Epithelial cell of proximal tubule (primary cell): ENCODE measurements at places on chromosomes 16 and 17. TPM values are rescaled to one million over a fixed set of nuclear protein-coding genes. Genes with fewer than 3 reads are reported as not detected.

The ABCC3 gene
- total RNA-seq: 6.3 and 6.6 TPM in 2 replicates

The OR3A3 gene
- not detected in 2 replicates for total RNA-seq

The BICDL2 gene
- 2.5 and 4.6 TPM in 2 replicates for total RNA-seq

The C16orf46 gene
- 0.22 and 0.35 TPM in 2 replicates for total RNA-seq

The GP1BA gene
- not detected in 2 replicates for total RNA-seq

The RUNDC3A gene
- 0.07 and 2.2 TPM in 2 replicates for total RNA-seq

The RAB37 gene
- total RNA-seq: 0.14 TPM in 1 of 2 replicates, not detected in the other

The HOXB1 gene
- total RNA-seq: not detected in 2 replicates

The KRTAP4-12 gene
- total RNA-seq: not detected in 2 replicates

The MYH13 gene
- total RNA-seq: not detected in 2 replicates

The SLX4 gene
- 6.6 and 6.9 TPM in 2 replicates for total RNA-seq

The SSTR5 gene
- not detected in 2 replicates for total RNA-seq

The OTOP3 gene
- total RNA-seq: not detected in 2 replicates

The AANAT gene
- total RNA-seq: not detected in 2 replicates

- DNase-seq: no peak
These were observed 489.0 kb downstream of the NPIPA7 start for GRCh38 chr16:16867973-16868372.

DNA sequence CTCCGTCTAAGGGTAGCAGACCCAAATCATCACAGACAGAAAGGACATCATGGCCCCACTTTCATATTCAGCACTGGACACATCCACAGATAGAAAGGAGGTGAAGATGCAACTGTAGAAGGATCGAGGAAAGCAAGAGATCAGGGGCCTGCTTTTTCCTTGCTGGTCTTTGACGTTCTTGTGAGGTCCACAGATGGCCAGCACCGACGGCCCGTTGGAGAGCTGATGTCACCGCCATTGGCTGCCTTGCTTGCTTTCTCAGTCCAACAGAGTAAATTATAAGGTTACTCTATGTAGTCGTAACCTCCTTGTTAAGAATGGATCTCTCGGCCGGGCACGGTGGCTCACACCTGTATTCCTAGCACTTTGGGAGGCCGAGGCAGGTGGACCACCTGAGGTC, 5.1 kb upstream of the RBFOX3 start:
- DNase-seq: no peak

GRCh38 chr17:65345261-65346005, 208.3 kb downstream of the RGS9 start:
- DNase-seq: no peak

DNA sequence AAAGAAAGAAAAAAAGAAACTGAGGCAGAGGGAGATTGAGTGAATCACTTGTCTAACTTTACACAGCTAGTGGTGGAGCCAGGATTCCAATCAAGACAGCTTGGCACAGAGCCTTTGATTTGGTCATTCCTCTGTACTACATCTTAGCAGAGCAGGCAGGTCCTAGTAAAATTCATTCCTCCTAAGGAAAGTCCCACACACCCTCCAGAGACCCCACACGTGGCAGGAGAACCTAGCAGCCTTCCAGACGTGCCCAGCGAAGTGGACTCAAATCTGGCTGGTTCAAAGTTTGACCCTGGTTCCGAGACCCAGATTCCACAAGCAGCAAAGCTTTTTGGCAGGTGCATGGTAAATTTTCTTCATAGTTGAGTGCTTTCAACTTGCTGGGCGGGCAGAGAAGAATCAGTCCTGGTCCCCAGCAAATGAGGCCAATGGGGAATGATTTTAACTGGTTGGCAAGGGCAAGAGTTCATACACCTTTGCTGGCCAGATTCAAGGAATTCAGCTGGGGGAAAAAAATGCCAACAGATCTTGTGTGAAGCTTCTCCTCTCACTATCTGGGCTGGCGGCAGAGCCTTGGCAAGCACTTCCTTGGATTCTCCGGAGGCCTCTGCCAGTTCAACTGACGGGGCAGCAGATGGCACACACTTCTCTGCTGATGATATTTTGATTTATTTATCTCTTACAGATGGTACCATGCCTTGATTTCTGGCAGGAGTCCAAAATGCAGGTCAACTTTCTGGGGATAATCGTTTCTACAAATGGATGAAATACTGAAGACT, 82.4 kb downstream of the GSG1L start:
- DNase-seq: no peak

- DNase-seq: no peak
These were observed 147.4 kb downstream of the CDK5R1 start for GRCh38 chr17:32634167-32634566.

GRCh38 chr16:51986301-51986700, 560.6 kb downstream of the TOX3 start:
- DNase-seq: no peak

- DNase-seq: no peak
These were observed 19.0 kb downstream of the LPCAT2 start for GRCh38 chr16:55527885-55528284.

DNA sequence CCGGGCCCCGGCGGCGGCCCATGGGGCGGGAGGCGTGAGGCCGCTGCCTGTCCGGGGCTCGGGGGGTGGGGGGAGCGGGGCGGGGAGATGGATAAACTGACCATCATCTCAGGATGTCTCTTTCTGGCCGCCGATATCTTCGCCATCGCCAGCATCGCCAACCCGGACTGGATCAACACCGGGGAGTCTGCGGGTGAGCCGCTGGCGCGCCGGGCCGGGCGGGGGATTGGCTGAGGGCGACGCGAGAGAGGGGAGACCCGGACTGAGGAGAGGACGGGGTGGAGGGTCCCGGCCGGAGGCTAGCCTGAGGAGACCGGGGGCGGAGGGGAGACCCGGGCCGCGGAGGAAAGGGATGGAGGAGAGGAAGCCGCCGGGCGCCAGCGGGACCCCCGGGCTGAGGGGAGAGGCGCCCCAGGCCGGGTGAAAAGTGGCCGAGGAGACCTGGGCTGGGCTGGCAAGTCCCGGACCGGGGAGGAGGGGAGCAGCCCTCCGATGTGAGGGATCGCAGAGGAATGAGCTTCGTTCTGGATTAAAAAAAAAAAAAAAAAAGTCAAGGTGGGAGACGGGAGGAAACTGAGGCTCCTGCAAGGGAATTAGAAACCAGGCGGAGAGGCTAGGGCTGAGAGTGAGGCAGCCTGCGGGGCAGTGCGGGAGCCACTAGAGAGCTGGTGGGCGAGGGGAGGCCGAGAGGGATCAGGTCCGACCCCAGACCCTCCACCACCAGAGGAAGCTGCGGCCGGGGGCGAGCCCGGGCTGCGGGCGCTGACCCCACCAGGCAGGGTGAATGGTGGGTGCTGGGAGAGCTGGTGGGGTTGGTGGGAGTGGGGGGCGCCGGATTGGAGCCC, 526 bp downstream of the MOSMO start:
- DNase-seq: no peak

GRCh38 chr17:45127207-45127547, 5.1 kb downstream of the PLCD3 start:
- no peak for DNase-seq

GRCh38 chr16:4370151-4370550, 1.5 kb upstream of the VASN start:
- no peak for DNase-seq

- no peak for DNase-seq
These were observed 74.6 kb upstream of the FAM20A start for GRCh38 chr17:68675723-68676122.

- DNase-seq: no peak
These were observed 706 bp downstream of the HLF start for GRCh38 chr17:55265311-55266021.

- DNase-seq: no peak
These were observed 676 bp upstream of the KRT13 start for GRCh38 chr17:41505809-41506767.

DNA sequence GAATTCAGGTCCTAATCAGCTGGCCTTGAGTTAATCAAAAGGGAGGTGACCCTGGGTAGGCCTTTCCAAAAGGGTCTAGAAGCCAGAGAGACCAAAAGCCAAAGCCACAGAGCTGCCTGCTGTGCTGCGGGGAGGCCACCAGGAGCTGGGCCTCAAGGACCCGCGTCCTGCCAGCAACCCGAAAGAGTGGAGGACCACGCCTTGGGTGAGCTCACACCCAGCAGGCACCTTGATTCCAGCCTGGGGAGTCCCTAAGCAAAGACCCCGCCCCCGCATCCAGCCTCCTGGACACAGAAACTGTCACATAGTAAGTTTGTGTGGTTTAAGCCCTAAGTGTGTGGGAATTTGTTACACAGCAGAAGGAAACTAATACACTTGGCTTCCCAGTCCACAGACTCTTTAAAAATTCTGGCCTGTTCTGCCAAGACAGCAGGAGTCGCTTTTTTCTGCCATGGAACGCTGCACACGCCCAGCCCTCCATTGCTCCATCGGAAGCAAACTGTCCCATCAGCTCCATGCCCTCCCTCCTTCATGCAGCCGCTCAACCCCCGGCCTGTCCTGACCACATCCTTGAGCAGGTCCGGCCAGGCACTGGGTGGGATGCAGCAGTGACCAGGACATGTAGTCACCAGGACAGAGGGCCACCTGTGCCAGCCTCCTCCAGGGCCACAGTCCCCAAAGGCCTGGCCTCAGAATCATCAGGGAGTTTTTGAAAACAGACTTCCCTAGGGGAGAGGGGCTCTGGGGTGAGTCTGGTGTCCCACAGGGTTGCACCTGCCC, 20.9 kb upstream of the RASD1 start:
- no peak for DNase-seq

DNA sequence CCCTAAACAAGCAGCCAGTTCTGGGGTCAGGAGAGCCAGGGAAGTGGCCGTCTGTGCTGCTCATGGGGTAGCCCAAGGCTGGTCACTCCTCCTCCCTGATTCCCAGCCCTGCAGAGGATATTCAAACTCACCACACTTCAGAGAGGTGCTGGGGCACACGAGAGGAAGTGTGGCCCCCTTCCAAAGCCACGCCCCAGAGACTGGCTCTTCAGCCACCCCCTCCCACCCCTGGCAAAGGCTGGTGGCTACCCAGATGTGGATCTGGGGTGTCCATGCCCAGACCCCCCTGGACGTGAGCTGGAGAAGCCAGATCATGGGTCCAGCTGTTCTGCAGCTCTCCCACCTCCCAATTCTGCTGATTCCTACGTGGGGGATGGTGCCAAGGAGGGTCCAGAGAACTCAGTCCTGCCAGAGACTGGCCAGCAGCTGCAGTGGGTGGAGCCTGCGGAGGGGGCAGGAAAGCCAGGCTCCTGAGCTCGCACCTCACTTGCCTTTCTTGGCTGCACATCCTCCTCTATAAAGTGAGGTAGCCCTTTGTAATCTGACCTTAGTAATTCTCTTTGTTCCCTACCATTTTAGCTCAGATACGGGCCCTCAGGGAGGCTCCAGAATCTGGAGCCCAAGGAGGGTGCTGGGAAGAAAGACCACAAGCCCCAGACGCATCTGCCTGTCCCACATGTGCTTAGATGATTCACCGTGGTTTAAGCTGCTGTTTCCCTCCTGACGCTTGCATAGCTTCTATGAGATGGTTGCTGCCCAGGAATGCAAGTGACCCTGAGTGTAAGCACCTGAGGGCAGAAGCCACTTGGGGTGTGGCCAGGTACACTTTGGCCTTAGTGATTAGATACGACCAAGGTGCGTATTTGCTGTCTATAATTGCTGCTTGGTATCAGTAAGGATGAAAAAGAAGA, 15.3 kb downstream of the SDK2 start:
- DNase-seq: no peak

DNA sequence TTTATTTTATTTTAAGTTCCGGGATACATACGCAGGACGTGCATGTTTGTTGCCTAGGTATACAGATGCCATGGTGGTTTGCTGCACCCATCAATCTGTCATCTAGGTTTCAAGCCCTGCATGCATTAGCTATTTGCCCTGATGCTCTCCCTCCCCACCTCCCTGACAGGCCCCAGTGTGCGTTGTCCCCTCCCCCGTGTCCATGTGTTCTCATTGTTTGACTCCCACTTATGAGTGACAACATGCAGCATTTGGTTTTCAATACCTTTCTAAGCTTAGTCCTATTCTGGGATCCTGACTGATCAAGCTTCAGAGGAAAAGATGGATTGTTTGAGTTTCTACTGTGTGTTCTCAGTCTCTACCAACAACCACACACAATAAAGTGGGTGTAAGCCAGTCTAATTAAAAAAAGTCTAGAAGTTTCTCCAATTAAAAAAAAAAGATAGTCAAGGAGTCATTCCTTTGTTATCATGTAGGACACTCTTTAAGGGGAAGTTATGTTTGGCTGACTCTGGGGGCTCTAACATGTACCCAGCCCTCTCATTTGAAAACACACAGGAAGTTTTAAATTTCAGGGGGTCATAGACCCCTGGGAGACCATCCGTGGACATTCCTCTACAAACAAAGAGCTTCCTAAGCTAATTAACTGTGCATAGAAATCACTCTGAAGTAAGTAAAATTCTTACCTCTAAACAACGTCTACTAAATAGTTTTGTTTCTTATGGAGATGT, 66.3 kb upstream of the ADAMTS18 start:
- no peak for DNase-seq

DNA sequence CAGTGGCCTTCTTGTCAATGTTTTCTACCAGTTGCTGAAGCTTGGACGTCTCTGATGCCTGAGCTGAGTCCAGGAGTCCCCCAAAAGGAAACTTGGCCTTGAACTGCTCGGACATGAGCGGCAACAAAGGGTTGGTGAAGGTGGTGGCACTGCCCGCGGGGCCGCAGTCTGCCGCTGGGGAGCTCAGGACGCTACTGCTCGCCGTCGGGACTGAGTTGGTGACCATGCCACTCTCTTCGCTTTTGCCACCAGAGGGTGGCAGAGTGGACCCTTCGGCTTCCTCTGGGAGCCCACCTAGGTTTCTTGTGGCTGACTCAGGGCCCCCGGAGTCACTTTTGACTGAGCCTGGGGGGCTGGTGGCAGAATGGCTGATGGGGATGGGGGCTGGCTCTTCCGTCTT, 11.0 kb downstream of the SALL1 start:
- no peak for DNase-seq

- DNase-seq: no peak
These were observed 21.9 kb upstream of the EIF1 start for GRCh38 chr17:41666708-41667279.

GRCh38 chr16:82506692-82507670, 119.8 kb upstream of the CDH13 start:
- DNase-seq: no peak
